ENCODE measurements at places on chromosomes 5 and 9.

GRCh38 chr5:96671441-96671840, 9.3 kb downstream of the CAST start:
- ATAC-seq, result no peak

DNA sequence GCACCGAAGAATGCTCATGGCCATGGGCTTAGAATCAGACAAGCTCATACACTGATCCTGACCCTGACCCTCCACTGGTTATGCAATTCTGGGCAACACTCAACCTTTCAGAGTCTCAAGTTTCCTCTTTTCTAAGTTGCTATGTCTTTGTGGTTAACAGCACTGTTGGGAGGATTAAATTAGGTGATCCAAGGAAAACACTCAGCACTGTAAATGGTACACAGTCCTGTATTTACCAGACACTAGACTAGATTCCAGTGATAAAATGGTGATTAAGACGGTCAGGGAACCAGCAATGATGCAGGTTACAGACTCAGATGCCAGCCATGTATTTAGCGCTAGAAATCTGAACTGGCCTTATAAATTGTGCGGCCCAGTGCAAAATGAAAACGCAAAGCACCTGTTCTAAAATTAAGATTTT, 8.1 kb downstream of the ARL15 start:
- no peak for ATAC-seq

DNA sequence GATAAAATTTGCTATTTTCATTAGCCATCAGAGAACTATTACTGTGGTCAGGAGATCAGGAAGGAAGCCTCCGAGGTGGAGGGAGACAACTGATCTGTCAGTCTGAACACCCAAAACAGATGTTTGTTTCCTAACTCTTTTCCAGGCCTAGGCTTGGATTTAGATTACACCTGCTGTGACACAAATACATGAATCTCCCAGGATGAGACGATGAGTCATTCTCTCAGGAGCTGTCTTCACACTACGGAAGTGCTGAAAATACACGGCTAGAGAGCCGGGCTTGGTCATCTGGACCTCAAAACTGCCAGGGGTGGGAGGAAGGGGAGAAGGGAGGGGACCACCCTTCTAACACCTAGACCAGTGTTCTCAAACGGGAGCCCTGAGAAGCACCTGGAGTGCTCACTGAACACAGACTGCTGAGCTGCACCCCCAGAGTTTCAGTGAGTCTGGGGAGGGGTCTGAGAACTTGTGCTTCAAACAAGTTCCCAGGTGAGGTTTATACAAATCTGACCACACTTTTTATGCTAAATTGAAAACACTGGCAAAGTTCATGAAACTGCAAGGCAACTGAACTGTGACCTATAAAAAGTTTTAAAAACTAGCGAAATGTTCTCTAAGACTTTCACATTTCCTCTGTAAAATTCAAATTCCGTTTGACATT, 80.3 kb upstream of the EQTN start:
- ATAC-seq, result no peak

DNA sequence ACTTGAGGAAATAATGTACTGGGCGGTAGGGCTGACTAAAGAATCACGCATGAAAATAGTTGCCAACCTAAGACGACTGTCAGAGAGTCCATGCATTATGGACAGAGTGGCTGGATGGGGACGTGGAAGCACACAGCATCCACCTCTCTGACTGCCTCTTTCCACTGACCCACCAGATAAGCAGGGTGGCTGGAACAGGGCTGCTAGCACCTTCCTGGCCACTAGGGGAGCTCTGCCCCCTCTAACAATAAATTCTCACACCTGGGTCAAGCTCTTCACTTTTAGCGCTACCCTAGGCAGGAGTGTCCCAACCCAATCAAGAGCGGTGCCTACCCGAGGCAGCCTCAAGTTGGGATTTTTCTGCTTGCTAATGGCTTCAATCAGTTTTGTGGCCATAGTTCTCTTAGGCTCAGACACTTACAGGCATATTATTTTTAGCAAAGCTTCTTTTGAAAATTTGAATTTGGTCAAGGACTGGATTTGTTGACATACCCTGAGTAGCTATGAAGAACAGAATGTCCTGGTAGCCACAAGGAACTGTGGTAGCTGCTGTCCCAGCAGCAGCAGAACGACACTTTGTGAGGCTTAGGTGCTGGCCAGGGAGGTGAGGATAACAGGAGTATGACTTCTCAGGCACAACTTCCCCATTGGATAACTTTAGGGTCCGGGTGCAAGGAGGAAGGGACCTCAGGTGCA, 6.9 kb upstream of the TPM2 start:
- peak; percentile 86 for ATAC-seq

- ATAC-seq, result no peak
Observed at GRCh38 chr5:21419383-21419782, 1431.4 kb upstream of the CDH18 start.

DNA sequence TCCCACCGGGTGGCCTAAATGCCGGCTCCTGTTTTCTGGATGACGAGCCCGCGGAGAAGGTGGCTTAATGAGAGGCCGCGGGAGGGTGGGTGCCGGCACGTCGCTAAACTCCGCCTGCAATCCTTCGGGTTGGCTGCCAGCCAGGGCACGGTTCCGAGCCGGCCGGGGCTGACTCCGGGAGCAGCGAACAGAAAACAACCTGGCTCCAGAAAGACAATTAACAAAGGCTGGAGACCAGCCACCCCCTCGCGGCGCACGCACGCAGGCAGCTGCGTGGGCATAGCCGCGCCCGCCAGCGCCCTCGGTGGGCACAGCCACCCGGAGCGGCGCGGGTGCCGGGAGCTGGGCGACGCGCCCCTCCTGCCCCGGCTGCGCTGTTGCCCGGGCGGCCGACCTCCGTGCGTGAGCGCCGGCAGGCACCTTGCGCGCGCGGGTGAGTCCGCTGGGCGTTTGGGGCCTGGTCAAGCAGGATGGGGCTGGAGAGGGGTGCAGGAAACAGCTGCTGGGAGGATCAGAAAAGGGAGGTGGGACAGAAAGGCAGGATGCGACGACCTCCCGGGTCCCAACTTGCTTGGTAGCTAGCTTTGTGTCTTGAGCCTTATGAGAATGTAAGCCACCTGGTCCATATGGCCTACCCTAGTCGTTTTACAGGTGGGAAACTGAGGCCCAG, at the start of gene ARHGEF37:
Gene ARHGEF37, plus strand, starts transcription at position 307 of the 670 bp plus-strand sequence. CDS start 16,272 bp downstream, outside the sequence.
- peak; percentile 57 for ATAC-seq

DNA sequence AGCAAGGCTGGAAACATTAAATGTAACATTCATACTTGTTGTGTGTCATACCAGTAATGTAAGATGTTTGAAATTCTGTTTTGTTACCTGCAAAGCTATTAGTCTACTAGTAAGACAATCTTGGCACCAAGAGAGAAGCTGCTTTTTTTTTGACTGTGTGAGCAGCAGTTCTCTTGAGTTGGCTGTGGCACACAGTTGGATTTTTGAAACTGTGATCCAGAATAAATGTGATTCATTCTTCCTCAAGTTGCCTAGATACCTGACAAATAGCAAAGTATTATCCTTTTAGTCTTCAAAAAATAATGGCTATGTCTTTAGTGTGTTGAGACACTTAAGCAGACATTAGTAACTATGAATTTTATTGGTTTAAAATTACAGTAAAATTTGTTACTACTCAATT, 57.2 kb upstream of the HAPLN1 start:
- no peak for ATAC-seq

GRCh38 chr5:133427121-133427777, 185.1 kb downstream of the FSTL4 start:
- no peak for ATAC-seq

GRCh38 chr5:72947498-72947897, 8.3 kb upstream of the FCHO2 start:
- no peak for ATAC-seq

Measured in activated CD4-positive, CD25-positive, alpha-beta regulatory T cell treated with anti-CD3 and anti-CD28 coated beads, Interleukin-2, amount 50 U/mL, for 24 hours (primary cell).